ENCODE measurements at places on chromosomes 13 and 19.

DNA sequence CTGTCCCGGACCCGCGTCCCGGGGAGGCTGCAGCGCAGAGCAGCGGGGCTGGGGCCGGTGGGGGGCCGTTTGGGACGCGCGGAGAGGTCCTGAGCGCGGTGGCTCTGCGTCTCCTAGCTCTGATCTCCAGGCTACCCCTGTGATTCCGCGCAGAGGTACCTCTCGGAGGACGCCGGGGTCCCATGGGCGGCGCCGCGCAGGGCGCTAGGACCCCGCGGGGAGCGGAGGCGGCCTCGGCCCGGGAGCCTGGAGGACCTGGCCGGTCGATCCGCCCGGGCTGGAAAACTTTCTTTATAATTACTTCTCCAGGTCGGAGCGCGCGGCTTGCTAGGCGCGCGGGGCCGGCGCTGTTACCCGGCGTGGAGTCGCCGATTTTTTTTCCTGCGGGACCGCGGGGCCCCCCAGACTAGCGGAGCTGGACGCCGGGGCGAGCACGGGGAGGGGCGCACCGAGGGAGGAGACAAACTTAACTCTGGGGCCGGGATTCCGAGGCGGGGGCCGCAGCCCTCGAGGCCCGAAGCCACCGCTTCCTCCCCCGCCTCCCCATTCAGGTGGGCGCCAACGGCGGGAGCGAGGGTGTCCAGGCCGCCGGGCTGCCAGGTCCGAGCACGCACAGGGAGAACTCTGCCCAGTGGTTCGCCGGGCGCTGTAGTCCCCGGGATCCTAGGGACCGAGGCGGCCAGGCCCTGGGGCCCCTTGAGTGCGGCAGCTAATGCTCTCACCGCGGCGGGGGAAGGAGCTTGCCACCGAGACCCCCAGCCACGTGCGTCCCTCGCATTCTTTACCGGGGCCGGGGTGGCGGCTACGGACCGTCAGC, 848 bp upstream of the CEBPA start:
- no peak for DNase-seq

DNA sequence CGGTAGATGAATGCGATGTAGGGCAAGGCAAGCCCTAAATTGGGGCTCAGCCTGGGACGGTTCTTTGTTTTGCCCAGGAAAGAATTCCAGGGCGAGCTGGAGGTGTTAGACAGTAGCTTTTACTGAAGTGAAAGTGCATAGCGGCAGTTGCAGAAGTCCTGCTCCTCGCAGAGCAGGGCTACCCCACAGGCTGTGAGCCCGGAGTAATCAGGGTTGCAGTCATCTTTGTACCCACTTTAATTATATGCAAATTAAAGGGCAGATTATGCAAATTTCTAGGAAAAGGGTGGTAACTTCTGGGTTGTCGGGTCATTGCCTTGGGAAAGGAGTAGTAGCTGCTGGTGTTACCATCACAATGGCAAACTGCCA, 30.5 kb downstream of the VAV1 start:
- DNase-seq, result no peak

GRCh38 chr13:39385621-39386231, 217.3 kb downstream of the LHFPL6 start:
- no peak for DNase-seq

DNA sequence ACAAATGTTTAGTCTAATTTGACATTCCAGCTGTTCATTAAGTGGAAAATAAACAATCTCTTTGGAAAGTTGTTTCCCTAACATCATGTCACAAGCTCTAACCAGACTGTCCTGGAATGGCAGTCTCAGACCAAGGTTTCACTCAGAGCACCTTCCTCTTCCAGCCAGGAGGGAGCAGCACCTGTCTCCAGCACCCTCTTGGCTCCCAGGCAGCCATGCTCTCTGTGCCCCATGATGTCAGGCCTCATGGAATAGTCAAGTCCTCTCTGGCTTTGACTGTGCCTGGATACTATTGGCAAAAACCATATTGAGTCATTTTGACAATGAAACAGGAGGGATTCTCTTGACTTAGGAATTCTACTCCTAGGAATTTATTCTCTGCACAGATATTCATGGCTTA, 171.4 kb downstream of the OXGR1 start:
- no peak for DNase-seq

GRCh38 chr13:99991013-99991827, 9.6 kb downstream of the ZIC2 start:
- DNase-seq, result no peak

- DNase-seq, result no peak
Measured at GRCh38 chr19:23318143-23318542, 67.9 kb upstream of the ZNF724 start.

GRCh38 chr13:105196052-105196451, 1339.4 kb downstream of the EFNB2 start:
- DNase-seq, result no peak

GRCh38 chr13:74891610-74892009, 590.4 kb downstream of the TBC1D4 start:
- DNase-seq, result no peak

DNA sequence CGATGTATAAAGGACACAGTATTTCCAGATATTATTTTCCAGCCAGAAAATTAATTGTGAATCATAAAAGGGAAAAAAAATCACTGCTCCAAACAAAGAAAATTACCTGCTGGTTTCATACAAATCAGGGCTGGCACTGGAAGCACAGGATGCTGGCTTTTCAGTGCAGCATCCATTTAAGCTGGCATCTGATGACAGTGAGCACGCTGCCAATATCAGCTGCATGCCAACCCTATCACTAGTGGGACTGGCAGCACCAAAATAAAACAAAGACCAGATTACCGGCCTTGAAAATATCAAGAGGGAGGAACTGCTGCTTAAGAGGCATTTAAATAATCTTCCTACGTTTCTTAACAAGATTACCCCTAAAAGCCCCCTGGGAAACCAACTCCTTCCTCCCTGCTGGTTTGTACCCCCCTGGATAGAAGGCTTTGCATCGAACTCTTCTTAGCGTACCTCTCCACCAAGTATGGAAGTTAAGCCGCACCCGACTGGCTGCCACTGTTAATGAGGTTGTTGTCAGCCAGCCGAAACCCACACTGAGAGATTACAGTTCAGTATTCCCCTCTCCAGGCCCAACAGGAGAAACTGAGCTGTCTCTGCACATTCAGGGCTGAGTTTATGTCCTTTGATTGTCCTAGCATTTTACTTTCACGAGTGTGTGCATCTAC, 257.8 kb downstream of the EFNB2 start:
- DNase-seq, result no peak

- DNase-seq, result no peak
Measured at GRCh38 chr13:52779103-52779502, 39.5 kb upstream of the CNMD start.

DNA sequence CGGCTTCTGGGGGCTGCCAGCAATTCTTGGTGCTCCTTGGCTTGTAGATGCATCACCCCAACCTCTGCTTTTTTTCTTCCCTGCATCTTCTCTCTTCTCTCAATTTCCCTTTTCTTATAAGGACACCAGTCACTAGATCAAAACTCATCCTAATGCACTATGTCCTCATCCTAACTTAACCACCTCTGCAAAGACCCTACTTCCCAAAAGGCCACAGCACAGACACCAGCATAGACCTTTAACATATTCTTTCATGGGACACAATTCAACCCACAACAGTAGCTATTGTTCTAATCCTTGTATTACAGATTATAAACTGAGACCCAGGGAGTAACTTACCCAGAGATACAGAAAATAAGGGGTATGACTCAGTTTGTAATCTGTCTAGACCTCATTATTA, 47.0 kb downstream of the RUBCNL start:
- no peak for DNase-seq

GRCh38 chr13:29801102-29801501, 49.3 kb downstream of the UBL3 start:
- DNase-seq, result no peak

GRCh38 chr19:3266792-3267514, 42.5 kb downstream of the CELF5 start:
- DNase-seq, result no peak

GRCh38 chr19:50646074-50646807, 3.0 kb upstream of the C19orf81 start:
- no peak for DNase-seq

GRCh38 chr19:37874784-37875183, 31.6 kb downstream of the WDR87 start:
- no peak for DNase-seq

- DNase-seq, result no peak
Measured at GRCh38 chr13:101382701-101383100, 33.6 kb downstream of the NALCN start.

- DNase-seq, result no peak
Measured at GRCh38 chr13:41762796-41763195, 198.1 kb downstream of the VWA8 start.

GRCh38 chr13:45809801-45810394, 41.7 kb downstream of the SIAH3 start:
- DNase-seq, result no peak

- no peak for DNase-seq
Measured at GRCh38 chr19:54268936-54269335, 11.9 kb upstream of the LILRB5 start.

DNA sequence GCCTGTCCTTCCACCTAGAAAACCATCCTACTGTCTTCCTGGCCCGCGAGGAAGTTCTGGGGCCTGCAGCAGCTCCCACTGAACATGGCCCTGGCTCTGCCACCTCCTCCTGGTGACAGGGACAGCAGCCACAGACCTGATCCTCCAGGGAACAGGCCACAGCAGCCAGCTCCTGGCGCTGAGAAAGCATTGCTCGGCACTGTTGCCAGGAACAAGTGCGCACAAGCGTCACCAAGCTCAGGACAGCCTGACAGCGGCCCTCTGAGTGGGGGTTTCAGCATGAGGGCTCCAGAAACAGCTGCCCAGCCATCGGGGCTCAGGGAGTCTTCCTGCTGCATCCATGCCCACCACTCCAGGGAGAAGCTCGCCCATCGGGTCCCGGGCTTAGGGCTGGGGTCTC, 21.9 kb downstream of the AP3D1 start:
- no peak for DNase-seq

GRCh38 chr13:93936901-93937300, 542.6 kb downstream of the DCT start:
- DNase-seq, result no peak

DNA sequence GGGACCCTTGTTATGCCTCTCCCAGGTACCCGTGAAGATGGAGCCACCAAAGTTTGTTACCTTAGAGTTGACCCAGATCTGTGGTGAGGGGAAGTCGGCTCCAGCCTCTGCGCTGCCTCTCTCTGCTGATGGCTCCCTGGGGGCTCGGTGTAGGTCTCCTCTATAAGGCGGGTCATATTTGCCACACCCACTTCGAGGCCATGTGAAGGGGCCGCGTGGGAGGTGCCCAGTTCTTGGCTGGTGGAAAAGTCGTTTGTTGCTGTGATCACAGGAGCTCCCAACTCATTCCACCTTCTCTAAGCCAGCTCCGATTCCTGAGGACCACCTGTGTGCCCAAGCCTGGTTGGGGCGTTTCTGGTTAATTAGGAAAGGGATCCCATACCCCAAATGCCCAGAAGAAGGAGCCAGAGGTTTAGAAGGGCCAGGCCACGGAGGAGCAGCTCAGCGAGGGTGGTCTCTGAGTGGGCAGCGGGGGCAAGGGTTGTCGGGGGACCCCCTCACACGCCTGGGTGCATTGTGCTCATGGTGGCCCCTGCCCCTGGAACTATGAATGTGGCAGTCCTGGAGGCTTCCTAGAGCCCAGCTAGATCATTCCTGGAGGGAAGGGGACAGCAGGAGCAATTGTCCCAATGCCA, 296.5 kb downstream of the ZNF536 start:
- no peak for DNase-seq

DNA sequence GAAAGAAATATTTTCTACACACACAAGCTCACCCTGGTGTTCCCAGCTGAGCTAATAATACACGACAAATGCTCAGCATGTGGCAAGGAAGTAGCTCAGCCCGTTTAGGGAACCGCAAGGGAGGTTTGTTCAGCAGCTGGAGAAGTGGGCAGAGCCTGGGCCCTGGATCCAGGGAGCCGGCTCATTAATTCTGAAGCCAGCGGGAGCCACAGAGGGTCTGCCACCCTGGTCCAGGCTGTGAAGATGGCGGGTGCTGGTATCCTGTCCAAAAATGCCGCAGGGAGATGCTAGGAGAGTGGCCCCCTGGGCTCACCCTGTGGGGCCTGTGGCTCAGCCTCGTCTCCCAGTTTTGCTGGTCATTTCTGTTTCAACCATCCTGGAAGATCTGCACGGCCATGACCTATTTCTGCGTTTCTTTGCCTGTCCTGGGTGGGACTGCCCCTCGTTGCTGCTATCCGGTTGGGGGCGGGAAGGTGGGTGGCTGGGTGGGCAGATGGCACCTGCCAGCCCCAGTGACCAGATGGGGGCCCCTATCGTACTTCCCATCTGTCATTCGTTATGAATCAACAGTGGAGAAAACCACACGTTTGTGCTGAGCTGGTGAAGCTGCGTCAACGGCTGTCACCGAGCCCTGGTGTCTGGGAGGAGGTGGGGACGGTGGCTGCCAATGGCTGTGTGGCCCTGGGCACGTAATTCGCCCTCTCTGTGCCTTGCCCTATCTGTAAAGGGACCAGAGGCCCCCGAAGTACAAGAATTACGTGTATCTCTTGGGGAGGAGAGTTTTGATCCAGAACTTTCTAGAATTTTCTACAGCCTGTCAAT, 2.7 kb upstream of the GNA15 start:
- peak; percentile 83 for DNase-seq

- no peak for DNase-seq
Measured at GRCh38 chr19:4916292-4917082, 7.2 kb downstream of the UHRF1 start.

DNA sequence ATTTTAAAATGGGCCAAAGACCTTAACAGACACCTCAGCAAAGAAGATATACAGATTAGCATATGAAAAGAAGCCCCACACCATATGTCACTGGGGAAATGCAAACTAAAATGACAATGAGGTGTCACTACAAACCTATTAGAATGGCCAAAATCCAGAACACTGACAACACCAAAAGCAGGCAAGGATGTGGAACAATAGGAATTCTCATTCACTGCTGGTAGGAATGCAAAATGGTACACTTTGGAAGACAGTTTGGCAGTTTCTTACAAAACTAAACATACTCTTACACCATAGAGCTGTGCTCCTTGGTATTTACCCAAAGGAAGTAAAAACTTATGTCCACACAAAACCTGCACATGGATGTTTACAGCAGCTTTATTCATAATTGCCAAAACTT, 23.1 kb downstream of the ELF1 start:
- DNase-seq, result no peak

Measured in stimulated activated CD4-positive, alpha-beta T cell treated with anti-CD3 and anti-CD28 coated beads, TNF-alpha, amount 100 ng/mL, for 24 hours (primary cell).